ENCODE measurements at places on chromosomes 7 and 10.

GRCh38 chr7:2812114-2812487, 32.0 kb downstream of the GNA12 start:
- no peak for DNase-seq

GRCh38 chr7:99748846-99749579, 14.0 kb upstream of the CYP3A7 start:
- no peak for DNase-seq

DNA sequence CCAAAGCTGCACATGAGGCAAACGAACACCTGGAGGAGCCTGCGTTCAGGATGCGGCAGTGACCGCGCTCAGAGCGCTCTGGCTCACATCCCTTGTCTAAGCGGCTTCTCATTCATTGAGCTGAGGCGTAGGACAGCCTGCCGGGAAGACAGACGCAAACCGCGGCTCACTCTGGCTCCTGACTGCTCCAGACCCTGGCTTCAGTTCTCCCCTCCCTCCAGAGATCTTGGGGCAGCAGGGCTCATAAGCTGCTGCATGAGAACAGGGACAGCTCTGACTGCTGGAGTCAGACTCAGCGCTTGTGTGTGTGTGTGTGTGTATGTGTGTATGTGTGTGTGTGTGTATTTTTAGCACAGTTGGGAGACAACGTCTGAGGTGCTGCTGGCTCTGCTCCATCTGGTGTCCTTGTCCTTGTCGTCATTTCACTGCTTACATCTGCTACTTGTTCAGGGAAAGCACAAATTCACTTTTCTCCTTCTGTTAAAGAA, 15.8 kb upstream of the LYZL2 start:
- DNase-seq: no peak

DNA sequence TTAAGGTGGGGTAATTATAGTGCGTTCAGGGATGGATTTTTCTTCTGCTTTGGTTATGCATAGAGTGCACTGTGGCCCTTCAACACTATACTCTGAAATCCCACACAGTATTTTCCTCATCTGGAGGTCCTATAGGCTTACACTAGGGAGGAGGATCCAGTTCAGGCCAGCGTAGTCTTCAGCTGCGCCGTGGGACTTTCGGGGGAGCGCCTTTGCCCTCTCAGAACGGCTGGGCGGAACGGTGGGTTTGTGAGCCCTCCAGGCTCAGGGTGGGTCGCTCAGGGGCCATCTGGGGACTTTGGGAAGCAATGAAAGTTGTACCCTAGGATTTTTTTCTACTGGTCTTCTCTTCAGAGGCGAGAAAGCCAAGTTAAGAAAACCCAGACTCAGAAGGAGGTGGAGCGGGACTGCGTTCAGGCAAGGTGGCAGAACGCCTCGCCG, 652 bp upstream of the VPS26A start:
- DNase-seq: peak; percentile 16

GRCh38 chr7:109282726-109283125, 713.1 kb downstream of the DNAJB9 start:
- no peak for DNase-seq

- DNase-seq: no peak
Measured at GRCh38 chr10:78991187-78991586, 77.6 kb upstream of the ZMIZ1 start.

GRCh38 chr10:30437031-30437841, 3.3 kb downstream of the MAP3K8 start:
- DNase-seq: no peak

DNA sequence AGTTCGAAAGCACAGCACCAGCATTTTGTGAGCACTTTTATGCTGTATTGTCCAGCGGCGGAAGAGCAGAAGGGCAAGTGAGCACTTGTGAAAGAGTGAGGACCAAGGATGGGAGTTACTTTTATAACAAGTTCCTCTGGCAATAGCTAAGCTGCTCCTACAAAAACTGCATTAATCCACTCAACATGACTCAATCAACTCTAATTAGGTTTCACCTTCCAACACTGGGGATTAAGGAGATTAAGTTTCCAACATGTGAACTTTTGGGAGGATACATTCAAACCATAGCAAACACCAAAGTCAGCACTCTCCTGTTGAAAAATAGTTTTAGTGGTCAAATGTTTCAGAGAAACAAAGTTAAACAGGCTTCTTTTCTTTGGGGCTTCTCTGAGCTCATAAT, 844.5 kb downstream of the REEP3 start:
- DNase-seq: no peak

GRCh38 chr10:28327491-28327880, 24.6 kb upstream of the MPP7 start:
- no peak for DNase-seq

GRCh38 chr7:388023-388960, 98.3 kb downstream of the FOXL3 start:
- no peak for DNase-seq

- DNase-seq: no peak
Measured at GRCh38 chr7:39144420-39144819, 166.7 kb downstream of the POU6F2 start.

- no peak for DNase-seq
Measured at GRCh38 chr10:67319976-67320375, 376.0 kb downstream of the CTNNA3 start.

- DNase-seq: no peak
Measured at GRCh38 chr10:127564644-127565043, 15.5 kb downstream of the NPS start.

DNA sequence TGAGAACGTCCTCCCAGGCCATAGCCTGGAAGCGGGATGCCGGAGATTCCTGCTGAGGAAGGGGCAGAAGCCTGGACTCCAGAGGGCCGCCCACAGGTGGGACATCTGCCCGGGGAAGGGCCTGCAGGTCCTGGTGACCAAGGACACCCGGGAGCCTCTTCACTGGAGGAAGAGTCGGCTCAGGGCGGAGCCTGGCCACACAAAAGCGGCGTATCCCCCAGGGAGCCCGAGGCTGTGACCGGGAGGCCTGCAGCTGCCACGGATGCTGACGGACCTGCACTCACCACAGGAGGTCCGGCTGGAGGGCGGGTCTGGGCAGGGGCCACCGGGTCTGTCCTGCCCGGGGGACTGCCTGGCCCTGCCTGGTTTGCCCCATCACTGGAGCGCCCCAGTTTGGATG, 15.5 kb upstream of the ADGRA1 start:
- DNase-seq: no peak

GRCh38 chr7:15584575-15584974, 22.8 kb upstream of the AGMO start:
- DNase-seq: no peak

DNA sequence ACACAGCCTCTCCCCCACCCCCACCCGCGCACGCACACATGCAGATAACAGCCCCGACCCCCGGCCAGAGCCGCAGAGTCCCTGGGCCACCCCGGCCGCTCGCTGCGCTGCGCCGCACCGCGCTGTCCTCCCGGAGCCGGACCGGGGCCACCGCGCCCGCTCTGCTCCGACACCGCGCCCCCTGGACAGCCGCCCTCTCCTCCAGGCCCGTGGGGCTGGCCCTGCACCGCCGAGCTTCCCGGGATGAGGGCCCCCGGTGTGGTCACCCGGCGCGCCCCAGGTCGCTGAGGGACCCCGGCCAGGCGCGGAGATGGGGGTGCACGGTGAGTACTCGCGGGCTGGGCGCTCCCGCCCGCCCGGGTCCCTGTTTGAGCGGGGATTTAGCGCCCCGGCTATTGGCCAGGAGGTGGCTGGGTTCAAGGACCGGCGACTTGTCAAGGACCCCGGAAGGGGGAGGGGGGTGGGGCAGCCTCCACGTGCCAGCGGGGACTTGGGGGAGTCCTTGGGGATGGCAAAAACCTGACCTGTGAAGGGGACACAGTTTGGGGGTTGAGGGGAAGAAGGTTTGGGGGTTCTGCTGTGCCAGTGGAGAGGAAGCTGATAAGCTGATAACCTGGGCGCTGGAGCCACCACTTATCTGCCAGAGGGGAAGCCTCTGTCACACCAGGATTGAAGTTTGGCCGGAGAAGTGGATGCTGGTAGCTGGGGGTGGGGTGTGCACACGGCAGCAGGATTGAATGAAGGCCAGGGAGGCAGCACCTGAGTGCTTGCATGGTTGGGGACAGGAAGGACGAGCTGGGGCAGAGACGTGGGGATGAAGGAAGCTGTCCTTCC, 620 bp downstream of the EPO start:
- no peak for DNase-seq

DNA sequence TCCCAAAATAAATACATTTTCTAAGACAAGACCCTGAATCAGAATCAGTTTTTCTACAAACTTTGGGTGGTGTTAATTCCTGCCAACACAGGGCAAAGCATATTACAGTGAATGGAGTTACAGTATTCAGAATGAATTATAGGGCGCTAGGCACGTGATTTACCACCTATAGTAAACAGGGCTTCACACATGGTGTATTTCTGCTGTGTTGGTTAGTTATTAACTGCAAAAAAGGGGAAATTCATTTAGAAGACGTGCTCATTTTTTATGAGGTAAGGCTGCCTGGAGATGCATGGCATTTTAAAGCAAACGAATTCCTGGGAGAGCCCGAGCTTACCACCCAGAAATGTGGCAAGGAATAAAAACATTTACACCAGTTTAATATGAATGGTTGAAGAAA, 393.8 kb downstream of the LRMDA start:
- no peak for DNase-seq

GRCh38 chr10:120824881-120825309, 26.3 kb upstream of the WDR11 start:
- no peak for DNase-seq

DNA sequence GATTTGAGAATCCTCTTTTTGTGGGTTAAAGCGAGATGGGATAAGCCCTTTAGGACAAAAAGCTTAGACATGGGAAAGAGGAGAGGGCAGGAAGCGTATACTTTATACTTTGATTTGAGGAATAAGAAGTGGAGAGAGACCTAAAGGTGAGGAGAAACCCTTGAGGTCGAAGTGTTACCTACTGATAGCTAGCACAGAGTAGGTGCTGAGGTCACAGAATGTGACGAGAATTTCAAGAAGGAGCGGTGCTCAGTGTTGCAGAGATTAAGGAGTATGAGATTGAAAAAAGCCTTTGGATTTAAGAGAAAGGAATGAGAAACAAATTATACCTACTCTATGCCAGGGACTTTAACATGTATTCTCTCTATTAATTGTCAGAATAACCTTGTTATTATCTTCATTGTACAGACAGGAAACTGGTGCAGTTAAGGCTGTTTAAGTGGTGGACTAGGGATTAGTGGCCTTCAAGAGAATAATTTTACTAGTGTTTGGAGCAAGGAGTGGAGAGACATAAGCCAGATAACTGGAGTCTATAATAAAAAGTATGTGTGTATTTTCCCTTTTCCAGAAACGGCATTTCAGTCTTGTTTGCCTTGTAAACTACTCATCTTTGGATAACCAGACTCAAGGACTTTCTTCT, 8.8 kb downstream of the CAPZA2 start:
- no peak for DNase-seq

DNA sequence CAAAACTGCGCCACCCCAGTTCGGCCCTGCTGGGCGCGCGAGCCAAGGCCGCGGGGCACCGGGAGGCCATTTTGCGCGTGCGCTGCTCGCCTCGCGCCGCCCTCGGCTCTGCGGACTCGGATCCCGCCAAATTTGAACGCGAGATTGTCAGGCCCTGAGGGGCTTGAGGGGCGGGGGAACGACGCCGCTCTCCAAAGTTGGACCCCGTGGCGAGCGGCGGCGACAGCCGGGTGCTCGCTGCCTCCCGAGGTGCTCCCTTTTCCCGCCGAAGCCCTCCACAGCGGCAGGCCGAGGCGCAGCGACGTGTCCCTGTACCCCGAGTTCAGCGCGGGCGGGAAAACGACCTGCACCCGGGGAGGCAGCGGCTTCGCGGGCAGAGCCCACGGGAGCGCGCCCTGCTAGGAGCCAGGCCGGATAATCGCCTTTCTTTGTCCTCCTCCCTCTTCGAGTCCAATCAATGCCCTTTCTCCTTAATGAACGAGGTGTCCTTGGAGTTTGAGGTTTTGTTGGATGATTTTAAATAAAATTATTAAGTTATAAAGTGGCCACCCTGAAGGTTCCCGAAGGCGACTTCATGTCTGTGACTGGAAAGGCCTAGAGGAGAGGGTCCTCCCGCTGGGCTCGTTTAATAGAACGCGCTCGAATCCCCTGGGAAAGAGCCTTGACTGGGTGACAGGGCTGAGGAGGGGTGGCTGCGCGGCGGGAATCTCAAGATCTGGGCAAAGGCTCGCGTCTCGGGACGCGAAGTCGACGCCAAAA, 10.7 kb upstream of the SPAG6 start:
- no peak for DNase-seq

- peak; percentile 8 for DNase-seq
Measured at GRCh38 chr7:15130666-15131541, 228.4 kb upstream of the DGKB start.

- no peak for DNase-seq
Measured at GRCh38 chr7:88316456-88316855, 9.8 kb upstream of the STEAP4 start.

- DNase-seq: no peak
Measured at GRCh38 chr7:149500910-149501309, 3.3 kb upstream of the ZNF746 start.

DNA sequence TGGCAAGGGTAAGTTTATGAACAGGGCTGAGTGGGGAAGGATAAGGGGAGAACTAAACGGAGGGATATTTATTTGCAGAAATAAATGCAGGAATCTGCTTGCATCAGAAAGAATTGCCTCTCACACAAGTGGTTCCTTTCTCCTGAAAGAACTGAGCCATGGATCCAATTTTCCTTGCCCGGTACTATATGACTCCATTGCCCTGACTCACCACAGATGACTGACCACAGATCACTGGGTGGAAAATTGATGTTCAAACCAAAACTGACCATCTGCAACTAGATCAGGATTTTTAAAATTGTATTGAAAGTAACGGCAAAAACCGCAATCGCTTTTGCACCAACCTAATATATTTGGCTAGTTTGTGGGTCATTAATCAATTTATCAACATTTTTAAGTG, 6.2 kb upstream of the MACC1 start:
- peak; percentile 31 for DNase-seq

GRCh38 chr10:132417257-132417910, 20.4 kb downstream of the PWWP2B start:
- DNase-seq: no peak

- no peak for DNase-seq
Measured at GRCh38 chr7:22885797-22886261, 63.2 kb upstream of the TOMM7 start.

DNA sequence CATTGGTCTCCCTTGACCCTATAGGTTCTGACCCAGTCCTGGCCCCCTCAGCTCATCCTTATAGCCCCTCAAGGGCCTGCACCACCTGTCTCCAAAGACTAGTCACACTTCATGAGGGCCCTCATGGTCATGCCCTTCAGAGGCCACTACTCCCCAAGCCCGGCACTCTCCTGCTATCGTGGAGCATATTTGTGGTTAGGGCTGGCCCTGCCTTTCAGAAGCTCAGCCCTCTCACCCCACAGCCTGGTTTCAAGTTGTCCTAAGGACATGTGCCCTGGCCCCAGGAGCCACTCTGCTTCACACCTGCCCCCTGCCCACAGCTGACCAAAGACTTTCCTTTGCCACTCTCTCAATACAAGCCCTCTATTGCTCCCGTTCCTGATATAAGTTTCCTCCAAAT, 60.3 kb upstream of the LBX1 start:
- DNase-seq: no peak

- no peak for DNase-seq
Measured at GRCh38 chr10:106826716-106827115, 337.8 kb downstream of the SORCS1 start.

DNA sequence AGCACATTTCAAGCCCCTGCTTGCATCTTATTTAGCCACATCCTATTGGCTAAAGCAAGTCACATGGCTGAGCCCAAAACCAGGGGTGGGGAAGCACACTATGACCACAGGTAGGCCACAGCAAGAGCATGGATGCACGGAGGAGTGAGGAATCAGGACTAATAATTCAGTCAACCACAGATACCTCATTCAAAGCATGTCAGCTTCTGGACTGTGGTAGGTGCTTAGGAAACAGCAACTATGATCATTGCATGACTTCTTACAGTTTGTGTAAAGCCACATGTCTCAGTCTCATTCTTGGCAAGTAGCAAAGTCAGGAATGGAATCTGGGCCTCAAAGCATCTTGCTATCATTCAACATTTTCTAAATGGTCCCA, 79.0 kb upstream of the EMX2 start:
- DNase-seq: no peak

Data from AG09309 (cell line).